ENCODE measurements at places on chromosomes 1 and 21. TPM values are rescaled to one million over a fixed set of nuclear protein-coding genes. Genes with fewer than 3 reads are reported as not detected.

- no peak overlapping the region for H3K4me3 ChIP-seq
- peaks cover 4% of the 10 kb centered on the region for H3K4me1 ChIP-seq
- peaks cover under 1% of the 10 kb centered on the region for H3K27me3 ChIP-seq
These were observed 26.3 kb downstream of the ATP2B4 start for GRCh38 chr1:203652724-203653461.

Gene MSH4
- 0.13 TPM for total RNA-seq

Gene NEXN
- 5.4 TPM for total RNA-seq

DNA sequence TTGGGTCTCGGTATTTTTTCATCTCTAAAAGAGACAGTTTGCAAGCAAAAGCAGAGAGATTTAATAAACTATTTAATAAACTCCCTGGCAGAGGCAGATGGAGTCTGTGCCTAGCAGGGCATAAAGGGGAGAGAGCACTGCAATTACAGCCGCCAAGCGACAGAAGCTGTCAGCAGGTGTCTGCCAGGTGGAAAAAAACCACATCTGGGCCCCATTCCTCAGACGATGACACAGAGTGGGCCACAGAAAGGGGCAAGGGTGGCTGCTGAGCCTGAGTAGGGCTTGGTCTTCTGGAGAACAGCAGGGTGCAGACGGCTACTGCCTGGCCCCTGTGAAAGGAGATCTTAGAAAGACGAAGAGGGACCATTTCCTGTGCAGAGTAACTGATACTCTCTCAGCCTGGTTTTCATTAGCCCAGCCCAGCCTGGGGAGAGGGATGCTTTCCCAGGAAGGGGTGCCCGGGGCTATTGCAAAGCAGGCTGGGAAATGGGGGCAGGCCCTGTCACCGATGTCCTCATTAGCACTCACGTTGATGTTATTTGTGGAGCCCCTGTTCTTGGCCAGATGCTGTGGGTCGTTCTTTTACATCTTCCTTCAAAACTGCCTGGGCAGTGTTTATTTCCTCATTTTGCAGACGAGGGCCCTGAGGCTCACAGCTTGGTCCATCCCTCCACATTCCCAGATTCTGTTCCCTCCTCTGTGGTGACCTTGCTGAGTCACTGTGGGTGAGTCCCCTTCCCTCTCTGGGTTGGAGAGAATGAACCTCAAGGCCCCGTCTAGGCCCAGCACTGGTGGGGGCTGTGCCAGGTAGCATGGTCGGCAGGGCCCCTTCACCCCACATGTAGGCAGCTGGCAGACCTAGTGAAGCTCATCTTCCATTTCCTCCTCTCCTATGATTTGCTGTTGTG, 472.7 kb downstream of the PTPRU start:
- no peak overlapping the region for H3K4me3 ChIP-seq
- H3K36me3 ChIP-seq = no peaks in the 10 kb centered on the region
- peaks cover 12% of the 10 kb centered on the region for H3K27me3 ChIP-seq

Gene LRRC8B
- total RNA-seq = 39.4 TPM
